ENCODE measurements at places on chromosomes 3 and 15. TPM values are rescaled to one million over a fixed set of nuclear protein-coding genes. Genes with fewer than 3 reads are reported as not detected.
A peak's percentile ranks its signal among the peaks of the same experiment; 100 is the strongest.

DNA sequence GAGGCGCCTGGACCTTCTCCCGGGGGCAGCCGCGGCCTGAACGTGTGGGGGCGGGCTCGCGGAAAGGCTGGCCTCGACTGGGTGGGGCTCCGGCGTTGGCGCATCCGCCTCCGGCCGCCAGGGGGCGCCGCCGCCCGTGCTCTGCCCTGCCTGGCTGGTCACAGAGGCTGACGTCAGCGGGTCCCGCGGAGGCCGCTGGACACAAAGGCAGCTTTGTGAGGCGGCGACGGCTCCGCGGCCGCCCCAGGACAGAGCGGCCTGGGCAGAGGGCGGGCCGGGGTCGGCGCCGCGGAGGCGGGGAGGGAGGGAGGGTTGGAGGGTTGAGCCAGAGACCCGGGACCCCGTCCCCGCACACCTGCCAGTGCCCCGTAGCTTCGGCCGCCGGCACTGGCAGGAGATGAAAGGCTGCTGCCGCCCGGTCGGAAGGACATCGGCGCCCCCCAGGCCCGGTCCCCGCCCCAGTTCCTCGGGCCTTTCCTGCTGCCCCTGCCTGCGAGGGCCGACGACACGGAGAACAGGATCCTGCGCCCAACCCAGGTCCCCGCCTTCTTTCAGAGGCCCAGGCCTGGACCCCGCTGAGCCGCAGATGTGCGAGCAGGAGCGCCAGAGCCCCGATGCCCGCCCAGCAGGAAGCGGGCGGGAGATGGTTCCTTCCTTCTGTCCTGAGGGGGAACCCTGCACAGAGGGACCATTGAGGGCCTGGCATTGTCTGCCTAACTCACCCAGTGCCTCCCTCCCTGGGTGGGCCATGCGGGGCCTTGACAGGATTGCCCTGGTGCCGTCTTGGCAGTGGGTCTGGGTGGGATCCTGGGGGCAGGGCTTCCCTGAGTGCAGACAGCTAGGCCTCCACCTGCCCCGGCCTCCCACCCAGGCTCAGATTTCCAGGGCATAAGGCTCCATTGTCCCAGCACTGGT is 8.7 kb upstream of the SEMA3B start:
- peak; percentile 86 for ATAC-seq

GRCh38 chr3:115208066-115208750 is 61.1 kb upstream of the ZBTB20 start:
- ATAC-seq = no peak

DNA sequence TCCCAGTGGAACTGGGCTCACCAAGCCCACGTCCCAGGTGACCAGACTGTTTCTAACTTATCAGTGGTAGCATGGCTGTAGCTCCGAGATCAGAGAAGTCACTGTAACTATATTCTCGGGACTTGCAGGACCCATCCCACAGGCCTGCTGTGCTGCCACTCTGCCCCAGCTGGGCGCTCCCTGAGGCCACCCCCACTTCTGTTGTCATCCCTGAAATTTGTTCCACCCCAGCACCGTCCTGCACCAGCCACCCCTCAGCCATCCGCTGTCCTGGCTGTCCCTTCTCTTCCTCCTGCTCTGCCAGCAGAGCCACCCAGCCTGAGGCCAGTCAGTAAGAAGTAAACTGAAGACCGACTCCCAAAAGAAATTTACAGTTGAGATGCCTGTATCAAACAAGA is 33.0 kb upstream of the VILL start:
- no peak for ATAC-seq

- no peak for ATAC-seq
Measured at GRCh38 chr3:135500034-135500433, 465.5 kb upstream of the PPP2R3A start.

DNA sequence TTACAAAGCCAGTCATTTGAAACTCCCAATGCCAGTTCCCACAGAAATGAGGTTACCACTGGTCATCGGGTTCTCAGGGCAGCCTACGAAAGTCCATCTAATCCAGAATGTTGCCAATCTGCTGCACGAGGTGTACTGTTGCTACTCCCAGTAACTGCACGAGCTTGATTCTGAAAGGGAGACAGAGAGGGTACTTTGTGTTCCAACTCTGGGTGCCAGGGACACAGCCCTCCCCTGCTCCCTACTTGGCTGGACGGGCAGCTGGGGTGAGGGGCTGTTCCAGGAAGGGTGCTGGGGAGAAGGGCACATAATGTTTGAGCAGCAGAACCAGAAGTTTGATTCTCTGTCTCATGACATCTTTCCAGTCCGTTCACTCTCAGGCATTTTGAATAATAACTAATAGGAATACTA is 27.1 kb upstream of the OSBPL11 start:
- ATAC-seq = no peak

- peak; percentile 28 for ATAC-seq
Measured at GRCh38 chr3:61848885-61849284, 287.5 kb downstream of the PTPRG start.

DNA sequence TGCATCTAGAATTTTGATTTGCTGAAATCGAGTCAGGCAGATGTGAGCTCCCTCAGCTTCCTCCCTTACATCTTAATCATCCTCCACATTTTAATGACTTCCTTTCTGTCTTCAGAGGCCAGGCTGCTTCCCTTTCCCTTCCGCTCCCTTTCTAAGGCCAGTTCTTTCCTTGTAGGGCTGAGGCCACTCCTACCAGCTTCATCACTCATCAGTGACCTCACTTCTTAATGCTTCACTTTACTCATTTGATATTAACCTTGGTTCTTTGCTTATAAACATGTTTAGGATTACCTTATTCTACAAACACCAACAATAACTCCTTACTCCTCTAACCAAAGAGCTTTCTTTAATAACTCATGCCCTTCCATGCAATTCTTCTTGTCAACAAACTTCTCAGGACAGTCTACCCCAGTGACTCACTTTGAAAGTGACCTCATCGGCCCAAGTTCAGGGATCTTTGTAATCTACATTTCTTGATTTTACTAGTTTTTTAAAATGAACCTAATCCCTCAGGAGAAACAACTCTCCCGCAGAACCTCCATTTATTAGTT is 23.9 kb downstream of the ILDR1 start:
- peak; percentile 58 for ATAC-seq

GRCh38 chr3:11074011-11074410 is 80.3 kb upstream of the HRH1 start:
- ATAC-seq = no peak

- ATAC-seq = peak; percentile 9
Measured at GRCh38 chr3:184315871-184316661, 1.7 kb downstream of the EIF4G1 start.

DNA sequence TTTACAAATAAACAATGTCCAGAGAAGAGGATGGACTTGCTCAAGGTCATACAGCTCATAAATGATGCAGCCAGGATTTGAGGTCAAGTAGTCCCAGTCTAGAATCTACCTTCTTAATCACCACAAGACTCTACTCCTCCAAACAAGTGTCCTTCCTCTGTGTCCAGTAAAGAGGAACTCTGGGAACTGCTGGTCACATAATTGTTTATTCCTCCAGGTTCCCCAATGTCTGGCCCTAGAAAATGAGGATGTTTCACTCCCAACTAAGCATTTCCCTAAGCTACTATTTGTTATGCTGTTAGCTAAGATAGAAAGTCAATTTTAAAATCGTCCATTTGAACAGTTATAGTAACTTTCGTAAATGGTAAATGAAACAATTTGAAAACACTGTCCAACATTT is 192.4 kb downstream of the FHIT start:
- ATAC-seq = no peak

GRCh38 chr15:34239151-34239808 is 14.5 kb downstream of the EMC4 start:
- peak; percentile 95 for ATAC-seq

DNA sequence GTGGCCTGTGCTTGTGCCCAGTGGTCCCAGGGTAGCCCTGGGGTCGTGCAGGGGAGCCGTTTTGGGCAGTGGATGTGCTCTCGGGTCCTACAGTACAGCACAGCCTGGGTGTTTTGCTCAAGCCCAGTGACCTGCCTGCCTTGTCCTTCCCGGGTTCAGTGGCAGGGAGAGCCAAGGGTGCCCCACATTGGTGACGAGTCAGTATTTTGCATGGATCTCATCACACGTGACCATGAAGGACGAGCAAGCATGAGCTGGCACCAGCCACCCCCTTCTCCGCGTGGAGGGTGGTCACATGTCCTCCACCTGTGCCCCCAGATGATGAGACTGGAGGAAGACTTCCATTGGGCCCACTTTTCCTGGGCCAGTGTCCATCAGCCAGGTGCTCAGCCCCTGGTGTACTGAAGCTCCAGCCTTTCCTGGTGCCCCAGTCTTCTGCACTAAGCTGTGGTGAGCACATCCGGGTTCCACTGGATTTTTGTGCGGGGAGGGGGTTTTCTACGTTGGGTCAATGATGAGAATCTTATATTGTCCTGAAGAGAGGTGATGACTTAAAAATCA is 197.5 kb downstream of the UBE3A start:
- no peak for ATAC-seq

DNA sequence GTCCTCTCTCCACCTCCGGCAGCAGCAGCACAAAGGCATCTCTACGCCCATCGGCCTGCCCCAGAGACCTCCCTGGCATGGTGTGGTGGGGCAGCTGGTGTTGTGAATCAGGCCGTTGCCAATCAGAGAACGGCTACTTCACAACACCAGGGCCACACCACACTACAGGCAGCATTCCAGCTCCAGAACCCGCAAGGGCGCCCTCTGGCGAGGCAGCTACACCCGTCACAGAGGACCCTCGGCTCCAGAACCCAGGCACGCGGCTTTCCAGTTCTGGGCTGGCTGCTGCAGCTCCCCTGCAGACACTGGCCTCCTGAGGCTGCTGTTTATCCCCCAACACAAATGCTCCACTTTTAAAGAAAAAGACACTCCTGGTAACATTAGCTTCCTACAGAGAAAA is 127.5 kb upstream of the TOPAZ1 start:
- ATAC-seq = no peak

DNA sequence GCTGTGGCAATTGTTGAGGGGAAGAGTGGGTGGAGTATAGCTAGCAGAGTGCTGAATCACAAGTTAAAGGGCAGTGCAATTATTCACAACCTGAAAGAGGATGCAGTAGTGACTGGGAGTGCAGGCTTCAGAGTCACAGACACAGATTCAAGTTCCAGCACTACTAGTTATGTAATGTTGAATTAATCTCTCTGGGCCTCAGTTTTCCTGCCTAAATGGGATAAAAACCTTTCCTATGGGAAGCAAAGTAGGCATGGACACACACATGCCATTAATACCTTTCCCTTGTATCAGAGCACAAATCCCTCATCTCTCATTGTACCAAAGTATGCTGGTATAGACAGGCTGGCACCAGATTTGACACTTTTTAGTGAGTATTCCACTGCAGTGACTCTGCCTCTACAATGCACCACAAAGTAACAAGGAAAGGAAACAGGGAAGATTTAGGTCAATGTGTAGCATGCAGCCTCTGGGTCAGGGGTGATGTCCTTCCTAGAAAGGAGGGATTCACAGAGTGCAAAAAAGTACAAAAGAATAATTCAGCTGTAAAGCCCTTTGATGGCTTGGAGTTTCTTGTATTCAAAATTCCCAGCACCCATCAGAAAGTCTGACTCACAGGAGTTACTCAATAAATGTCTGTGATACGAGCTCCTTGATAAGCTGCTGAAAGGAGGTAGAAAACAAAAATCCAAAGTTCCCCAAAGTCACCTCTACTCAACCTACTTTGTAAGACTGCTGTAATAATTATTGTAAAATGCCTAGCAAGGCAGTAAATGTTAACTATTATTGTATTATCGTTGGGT is 507.5 kb upstream of the TGFBR2 start:
- ATAC-seq = no peak

- ATAC-seq = no peak
Measured at GRCh38 chr3:155252021-155252420, 41.5 kb downstream of the STRIT1 start.

- ATAC-seq = peak; percentile 87
Measured at GRCh38 chr3:12194669-12195161, 36.0 kb upstream of the TIMP4 start.

DNA sequence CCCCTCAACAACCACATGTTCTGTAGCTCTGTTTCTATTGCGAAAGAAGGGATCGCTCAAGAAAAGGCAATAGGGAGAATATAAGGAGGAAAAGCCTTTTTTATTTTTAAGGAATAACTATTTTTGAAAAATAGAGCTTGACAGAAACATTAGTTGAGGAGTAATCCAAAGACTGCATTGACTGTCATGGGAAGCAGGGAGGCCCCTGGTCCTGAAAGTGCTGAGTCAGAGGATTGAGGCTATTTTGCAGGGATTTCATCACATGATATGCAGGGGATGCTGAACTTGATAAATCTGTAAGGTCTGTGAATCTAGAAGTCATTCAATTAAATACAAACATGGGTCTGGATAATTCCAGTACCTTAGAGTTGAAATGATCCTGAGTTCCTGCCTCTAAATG is 92.0 kb downstream of the MTHFS start:
- no peak for ATAC-seq

DNA sequence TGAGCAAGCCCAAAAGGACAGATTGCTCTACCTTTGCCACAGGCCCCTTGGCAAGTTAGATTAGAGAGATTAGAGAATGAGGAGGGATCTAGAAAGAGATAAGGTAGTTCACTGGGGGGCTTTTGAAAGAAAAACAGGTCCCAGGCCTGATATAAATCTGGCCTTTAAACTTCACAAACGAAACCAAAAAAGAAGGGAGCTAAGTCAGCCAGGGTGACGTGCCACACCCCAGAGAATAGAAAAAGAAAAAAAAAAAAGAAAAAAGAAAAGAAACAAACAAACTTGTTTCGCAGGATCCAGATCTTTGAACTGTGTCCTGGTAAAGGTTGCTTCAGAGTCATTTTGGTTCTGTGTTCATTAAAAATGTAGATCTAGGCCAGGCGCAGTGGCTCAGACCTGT is 3.6 kb downstream of the KAT2B start:
- peak; percentile 34 for ATAC-seq

GRCh38 chr3:157093096-157093495 is 66.9 kb downstream of the CCNL1 start:
- ATAC-seq = no peak

- no peak for ATAC-seq
Measured at GRCh38 chr3:140752499-140752898, 74.6 kb downstream of the TRIM42 start.

DNA sequence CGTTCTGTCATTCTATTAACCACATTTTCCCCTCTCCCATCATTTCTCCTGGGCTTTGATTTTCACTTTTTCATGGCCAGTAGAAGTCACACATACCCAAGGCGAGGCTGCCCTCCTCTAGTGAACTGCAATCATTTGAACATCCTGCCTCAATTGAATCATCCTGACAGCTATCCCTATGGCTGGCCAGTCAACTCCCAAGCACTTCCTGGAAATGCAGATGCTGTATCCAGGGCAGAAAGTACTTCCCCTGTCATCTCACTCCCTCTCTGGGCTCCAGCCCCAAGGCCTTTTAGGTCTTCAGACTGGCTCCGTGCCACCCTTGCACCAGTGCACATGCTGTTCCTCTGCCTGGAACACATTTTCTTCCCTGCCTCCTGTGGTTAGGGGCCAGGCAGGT is 738.3 kb upstream of the CFAP20DC start:
- ATAC-seq = no peak

TRIM71 gene
- not detected for total RNA-seq

SYNPR gene
- not detected for total RNA-seq

C3orf62 gene
- 4.5 TPM for total RNA-seq

RTP1 gene
- total RNA-seq = not detected

GUCA1C gene
- total RNA-seq = not detected

COMMD4 gene
- total RNA-seq = 40.1 TPM

ZNF385D gene
- 1.7 TPM for total RNA-seq

NEK10 gene
- total RNA-seq = 0.40 TPM

LRTM1 gene
- not detected for total RNA-seq
